ENCODE measurements at places on chromosomes 13 and 19. TPM values are rescaled to one million over a fixed set of nuclear protein-coding genes. Genes with fewer than 3 reads are reported as not detected.
A peak's percentile ranks its signal among the peaks of the same experiment; 100 is the strongest.

DNA sequence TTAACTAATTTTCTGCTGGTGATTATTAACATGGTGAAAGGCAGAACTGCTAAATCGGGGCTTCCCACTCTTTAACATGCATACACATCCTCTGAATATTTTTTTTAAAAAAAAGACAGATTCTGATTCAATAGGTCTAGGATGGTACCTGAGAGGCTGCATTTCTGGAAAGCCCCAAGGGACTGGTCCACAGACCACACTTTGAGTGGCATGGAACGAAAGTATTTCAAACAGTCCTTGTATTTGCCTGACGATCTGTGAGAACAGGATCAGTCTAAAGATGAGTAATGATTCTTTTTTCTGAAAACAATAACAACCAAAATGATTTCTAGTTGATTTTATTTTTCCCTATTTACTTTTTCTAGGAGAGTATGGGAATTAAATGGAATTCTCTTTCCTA is 16.7 kb upstream of the SPART start:
- DNase-seq = no peak

DNA sequence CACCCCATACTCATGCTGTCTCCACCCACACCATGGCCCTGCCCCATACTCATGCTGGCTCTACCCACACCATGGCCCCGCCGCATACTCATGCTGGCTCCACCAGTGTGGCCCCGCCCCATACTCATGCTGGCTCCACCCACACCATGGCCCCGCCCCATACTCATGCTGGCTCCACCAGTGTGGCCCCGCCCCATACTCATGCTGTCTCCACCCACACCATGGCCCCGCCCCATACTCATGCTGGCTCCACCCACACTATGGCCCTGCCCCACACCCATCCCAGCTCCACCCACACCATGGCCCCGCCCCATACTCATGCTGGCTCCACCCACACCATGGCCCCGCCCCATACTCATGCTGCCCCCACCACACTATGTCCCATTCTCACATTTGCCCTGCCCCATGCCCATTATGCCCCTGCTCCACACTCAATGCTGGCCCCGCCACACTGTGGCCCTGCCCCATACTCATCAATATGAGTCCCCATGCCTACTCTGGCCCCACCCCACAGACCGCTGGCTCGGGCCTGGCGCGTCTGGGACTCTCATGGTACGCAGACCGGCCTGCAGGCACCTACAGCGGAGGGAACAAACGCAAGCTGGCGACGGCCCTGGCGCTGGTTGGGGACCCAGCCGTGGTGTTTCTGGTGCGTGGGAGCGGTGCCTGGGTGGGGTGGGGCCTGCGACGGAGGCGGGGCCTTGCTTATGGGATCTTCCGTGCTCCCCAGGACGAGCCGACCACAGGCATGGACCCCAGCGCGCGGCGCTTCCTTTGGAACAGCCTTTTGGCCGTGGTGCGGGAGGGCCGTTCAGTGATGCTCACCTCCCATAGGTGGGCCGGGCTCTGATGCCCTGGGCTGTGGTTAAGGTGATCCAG is 3.7 kb upstream of the ARHGAP45 start:
- DNase-seq = no peak

The RYR1 gene
- not detected for total RNA-seq

DNA sequence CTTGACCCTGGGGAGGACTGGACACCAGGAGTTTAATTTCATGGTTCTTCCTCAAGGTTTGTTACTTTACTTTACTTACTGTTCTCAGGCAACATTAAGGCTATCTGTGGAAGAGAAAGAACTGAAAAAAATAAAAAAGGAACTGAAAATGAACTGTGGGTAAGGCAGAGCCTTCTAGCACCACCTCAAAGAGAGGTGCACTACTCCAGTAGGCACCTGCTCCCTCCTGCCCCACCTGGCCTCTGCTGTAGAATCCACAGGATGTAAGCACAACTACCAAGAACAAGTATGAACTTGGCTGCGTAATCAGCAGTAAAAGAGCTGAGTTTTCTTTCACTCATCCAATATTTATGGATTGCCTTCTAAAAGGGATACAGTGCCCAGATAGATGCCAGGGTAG is 12.2 kb downstream of the ZNF112 start:
- no peak for DNase-seq

DNA sequence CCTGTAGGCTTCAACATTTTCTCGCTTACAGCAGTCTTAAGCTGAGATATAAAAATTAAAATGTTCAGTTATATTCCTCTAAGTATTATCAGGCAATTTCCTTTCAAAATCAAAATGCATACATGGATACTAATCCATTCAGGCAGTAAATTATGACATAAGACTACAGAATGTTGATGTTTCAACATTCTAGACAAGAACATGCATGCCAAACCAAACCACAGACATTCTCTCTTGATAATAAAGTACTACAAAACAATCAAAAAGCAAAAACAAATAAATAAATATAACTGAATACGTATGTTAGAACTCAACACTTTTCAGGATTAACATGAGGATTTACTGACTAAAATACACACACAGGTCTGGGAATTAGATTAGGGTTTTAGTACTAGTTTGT is 7.7 kb downstream of the DIS3 start:
- no peak for DNase-seq

DNA sequence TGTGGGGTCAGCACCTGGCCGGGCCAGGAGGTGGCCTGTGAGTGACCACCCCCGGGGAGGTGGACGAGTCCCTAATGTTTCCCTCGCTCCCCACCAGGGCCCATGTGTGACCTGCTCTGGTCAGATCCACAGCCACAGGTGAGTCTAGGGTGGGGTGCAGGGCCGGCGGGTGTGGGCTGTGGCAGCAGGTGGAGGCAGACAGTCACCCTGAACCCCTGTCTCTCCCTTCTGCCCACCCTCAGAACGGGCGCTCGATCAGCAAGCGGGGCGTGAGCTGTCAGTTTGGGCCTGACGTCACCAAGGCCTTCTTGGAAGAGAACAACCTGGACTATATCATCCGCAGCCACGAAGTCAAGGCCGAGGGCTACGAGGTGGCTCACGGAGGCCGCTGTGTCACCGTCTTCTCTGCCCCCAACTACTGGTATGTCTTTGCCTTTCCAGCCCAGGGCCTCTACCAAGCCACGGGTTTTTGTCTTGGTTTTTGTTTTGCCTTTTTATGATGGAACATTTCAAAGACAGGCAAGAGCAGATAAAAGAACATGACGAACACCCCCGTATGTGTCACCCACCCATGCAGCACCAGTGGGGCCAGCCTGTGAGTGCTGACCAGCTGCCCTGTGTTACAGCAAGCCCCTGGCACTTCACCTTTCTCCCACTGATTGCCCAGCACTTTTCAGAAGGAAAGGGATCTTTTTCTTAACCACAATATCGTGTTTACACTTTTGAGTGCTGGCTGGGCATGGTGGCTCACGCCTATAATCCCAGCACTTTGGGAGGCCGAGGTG is 24.9 kb downstream of the CCDC8 start:
- no peak for DNase-seq

The CLDN10 gene
- total RNA-seq = 1.4 TPM

DNA sequence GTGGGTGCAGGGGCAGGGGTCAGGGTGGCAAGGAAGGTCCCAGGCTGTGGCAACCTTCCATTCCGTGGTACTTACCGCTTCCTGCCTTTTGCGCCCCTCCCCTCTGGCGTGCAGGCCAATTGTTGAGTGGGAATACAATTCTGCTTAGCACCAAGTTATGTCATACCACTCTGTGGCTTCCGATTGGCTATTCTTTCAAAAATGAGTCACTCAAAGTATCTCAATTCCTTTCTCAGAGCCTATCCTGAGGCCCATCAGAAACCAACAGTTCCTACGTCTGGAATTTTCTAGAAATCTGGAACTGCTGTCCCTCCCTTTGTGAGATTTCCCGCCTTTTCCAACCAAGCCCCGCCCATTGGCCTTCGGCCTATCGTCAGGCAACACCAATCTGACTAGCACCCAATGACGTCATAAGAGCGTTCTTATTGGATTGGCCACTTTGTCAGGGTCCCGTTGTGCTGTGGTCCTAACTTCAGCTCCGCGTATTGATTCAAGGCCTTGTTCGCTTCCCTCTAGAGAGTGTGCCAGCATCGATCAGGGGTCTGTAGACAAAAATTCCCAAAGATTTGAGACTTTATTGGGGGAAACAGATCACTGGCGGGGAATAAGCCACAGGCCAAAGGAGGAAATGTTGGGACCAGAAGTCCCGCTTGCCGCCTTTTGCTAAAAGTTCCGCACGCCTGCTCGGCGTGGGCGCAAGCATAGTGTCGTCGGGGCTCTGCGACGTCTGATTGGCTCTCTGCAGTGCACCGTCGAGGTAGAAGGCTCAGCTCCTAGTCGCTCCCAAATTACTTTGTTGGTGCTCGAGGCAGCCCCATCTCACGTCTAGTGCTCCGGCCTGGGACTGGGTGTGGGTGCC is 11.7 kb downstream of the NTN5 start:
- DNase-seq = peak; percentile 92

- DNase-seq = no peak
Observed at GRCh38 chr13:47417485-47417884, 520.6 kb upstream of the HTR2A start.

The CGB8 gene
- total RNA-seq = not detected

DNA sequence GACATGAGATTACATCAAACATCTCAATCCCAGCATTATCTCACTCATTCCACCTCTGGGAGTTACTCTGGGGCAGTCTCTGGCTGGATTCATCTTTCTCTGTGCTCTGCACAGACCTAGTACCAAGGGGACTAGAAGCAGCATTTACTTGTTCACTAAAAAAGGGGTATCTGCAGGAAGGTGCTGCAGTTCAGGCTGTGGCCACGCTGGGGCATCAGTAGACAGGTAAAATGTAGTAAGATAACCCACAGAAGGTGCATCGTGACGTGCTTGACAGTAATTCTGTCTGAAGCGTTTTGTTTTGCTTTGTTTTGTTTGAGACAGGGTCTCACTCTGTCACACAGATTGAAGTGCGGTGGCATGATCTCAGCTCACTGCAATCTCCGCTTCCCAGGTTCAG is 29.3 kb downstream of the ZNF564 start:
- DNase-seq = peak; percentile 5

DNA sequence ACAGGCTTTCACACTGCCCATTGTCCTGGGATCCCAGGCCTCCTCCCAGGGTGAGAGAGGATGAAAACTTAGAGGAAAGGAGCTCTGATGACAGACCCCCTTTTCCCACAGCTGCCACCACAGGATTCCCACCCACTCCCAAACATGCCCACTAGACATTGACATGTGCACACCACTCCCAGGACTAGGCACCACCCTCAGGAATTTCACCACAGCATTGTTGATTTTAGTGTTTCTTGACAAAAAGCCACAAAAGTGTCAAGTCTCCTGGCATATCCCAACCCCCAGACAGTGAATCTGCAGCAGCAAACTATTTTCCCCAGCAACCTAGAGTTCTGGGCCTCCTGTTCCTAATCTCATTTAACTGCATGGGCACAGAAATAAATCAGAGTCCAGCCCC is 10.1 kb downstream of the ZNF714 start:
- DNase-seq = no peak

DNA sequence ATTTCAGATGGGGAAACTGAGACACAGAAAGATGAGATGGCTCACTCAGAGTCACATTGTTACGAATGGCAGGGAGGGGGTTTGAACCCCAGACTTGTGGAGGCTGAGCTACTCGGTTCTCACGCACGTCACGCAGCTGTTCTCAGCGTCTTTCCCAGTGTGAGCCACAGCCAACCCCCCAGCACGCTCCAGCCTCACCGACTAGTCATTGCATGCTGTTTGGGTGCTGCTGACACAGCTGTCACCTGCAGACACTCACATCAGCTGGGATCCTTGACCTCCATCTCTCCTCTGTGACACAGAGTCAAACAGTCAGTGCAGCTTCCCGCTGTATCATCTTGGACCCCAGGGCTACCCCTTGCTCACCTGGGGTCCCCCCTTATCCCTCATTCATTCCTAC is 2.4 kb upstream of the NCAN start:
- DNase-seq = no peak

The ZNF442 gene
- total RNA-seq = 1.4 TPM

GRCh38 chr13:114264886-114265611 is 16.4 kb upstream of the UPF3A start:
- DNase-seq = no peak

DNA sequence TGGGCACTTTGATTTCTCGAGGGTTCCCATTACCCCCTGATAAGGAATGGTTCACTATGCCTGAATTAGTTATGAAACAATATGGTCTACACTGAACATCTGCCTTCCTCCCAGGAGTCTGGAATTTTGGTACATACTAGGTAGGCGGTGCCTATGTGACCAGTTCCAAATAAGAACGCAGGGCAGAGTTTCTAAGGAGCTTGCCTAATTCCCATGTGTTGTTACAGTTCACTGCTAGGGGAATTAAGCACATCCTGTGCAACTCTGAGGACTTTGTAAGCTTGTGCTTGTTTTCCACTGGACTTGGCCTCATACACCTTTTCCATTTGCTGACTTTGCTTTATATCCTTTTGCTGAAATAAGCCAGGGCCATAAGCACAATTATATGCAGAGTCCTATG is 29.2 kb downstream of the RBM26 start:
- DNase-seq = no peak

The LYPD3 gene
- 0.51 TPM for total RNA-seq

DNA sequence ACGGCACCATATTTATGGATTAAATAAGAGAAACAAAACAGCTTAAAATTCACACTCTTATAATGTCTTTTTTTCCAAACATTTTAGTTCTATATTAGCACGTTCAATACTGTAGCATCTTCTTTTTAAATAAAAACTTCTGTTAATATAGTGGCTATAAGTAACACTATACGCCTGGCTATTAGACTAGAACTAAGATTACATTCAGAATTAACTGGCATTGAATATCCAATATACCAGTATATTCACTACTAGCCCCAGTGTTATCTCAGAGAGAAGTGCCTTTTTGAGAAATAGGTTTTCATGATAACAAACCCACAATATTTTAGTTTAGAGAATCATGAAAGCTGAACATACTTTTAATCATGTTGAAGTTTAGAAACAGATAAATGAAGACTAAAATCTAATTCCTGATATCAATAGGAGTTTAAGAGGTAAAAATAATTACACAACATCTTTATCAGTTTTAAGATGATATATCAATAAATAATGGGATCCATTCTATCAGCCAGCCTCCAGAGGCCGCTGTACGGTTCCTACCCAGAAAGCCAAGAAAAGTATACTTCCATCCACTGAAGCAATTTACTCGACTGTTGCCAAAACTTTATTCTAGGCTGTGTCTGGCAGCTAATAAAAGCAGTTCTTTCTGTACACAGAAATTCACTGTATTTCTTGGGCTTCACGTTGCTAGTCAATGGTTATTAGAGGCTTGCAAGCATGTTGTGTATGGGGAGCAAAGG is 1113.4 kb upstream of the MIR17HG start:
- no peak for DNase-seq

Data from dermis microvascular lymphatic vessel endothelial cell (primary cell).